Stimulated activated CD8-positive, alpha-beta memory T cell treated with anti-CD3 and anti-CD28 coated beads, Interleukin-7, amount 100 ng/mL, for 1 hour (primary cell): ENCODE measurements at places on chromosomes 2 and 18.

DNA sequence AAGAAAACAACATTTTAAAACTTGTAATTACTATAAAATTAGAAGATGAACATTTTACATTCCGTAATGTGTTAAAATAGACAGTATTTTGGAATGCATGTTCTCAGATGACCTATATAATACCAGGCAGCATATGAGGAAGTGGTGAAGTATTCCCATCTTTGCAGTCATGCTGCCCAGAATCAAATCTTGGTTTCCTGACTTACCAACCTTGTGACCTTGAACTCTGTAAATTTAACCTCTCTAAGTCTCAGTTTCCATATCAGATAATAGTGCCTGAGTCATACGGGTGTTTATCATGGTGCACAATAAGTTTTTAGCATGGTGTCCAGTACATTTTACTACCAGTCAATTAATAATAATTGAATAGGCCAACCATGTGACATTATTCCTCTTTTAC is 7.3 kb upstream of the GALM start:
- DNase-seq = no peak

GRCh38 chr2:55401124-55401523 is 18.5 kb downstream of the CCDC88A start:
- no peak for DNase-seq

DNA sequence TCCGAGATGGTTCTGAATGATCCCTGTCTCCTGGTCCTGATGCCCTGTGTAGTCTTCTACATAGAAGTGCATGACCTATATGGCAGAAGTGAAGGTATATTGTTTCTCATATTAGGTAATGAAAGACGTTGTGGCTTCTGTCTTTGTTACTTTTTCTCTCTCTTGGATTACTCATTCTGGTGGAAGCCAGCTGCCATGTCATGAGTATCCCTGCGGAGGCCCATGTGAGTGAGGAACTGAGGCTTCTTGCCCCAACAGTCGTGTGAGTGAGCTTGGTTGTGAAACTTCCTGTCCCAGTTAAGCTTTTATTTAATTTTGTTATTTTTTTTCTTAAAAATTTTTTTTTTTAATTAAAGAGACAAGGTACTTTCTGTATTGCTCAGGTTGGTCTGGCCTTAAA is 134.7 kb downstream of the UBR3 start:
- DNase-seq = no peak

GRCh38 chr2:216862628-216863398 is 2.9 kb upstream of the TNP1 start:
- DNase-seq = no peak

DNA sequence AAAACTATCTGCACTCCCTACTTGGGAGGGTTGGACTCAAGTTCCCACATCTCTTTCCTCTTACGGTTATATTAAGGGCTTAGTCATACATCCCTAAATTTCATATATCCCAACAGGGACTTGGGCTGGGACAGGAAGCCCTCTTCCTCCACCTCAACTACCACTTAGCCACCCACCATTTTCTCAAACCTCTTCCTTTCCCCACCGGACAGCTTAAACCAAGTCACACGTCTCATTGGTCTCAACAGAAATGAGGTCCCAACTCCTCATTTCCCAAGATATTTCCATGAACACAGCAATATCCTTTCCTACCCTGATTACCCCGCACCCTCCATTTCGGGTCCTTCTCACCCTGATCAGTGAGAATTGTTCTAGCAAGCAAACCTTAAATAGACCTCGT is 736 bp downstream of the ZSCAN30 start:
- DNase-seq = no peak
